ENCODE measurements at places on chromosomes 13 and 19.

GRCh38 chr19:14650161-14650560 lies 24.5 kb downstream of the ADGRE3 start:
- no peak for DNase-seq

DNA sequence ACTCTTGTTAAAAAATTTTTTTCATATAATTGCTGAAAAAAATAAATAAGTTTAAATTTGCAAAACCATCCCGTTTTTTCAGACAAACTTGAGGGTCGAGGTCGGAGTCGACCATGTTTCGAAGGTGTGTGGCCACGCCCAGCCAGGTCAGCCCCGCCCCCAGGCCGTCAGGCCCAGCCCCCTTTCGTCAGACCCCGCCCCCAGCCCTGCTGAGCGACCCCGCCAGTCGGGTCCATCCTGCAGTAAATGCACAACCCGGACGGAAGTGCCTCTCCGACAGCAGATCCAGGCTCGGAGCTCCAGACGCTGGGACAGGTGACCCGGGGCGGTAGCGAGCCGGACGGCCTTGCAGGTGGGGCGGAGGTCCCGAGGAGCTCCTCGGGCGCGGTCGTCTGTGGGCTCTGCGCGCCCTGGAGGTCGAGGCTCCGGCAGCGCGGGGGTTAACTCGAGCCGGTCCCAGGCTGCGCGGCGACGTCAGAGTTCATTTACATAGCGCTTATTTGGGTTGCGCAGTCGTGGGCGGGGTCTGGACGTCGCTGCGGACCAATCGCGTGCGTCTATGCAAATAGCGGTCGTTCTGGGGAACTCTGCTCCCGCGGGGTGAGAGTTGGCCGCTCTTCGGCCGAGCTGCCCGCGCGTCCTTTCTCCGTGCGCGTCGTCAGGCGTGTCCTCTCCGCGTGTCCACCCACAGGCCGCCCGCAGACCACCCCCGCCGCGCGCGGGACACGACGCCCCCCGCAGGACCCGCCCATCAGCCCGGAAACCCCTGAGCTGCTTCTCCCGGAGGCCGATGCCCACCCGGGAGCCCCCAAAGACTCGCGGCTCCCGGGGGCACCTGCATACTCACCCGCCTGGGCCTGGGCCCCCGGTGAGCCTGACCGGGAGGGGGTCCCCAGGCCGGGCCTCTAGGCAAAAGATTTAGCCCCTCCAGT lies at the start of gene OCEL1:
Gene OCEL1, plus strand, starts transcription at position 225 of the 932 bp plus-strand sequence. Its CDS starts 22 bp downstream, at position 247.
- peak; percentile 97 for DNase-seq

DNA sequence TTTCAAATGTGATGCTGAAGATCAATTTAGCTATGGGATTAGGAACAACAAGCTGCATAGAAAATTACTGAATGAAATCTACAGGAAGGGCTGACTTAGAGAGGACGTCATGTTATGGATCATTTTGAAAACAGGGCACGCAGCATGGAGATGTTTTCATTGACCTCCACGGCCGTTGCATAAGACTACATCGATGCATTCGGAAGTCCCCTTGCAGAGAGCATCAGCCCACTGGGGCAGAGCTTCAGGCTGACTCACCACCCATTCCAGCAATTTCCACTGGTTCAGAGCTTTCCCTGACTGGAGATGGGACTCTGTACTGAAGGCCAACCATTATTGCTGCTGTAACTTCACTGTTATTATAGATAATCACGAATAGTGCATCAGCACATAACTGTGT lies 305.3 kb downstream of the IRS2 start:
- DNase-seq, result no peak

GRCh38 chr13:47774671-47774994 lies 226.4 kb downstream of the SUCLA2 start:
- no peak for DNase-seq

GRCh38 chr19:42285541-42285941 lies 16.4 kb upstream of the PRR19 start:
- no peak for DNase-seq

- no peak for DNase-seq
Observed at GRCh38 chr19:42064432-42064831, 5.6 kb downstream of the GRIK5 start.

GRCh38 chr19:6752256-6753177 lies 13.0 kb downstream of the TRIP10 start:
- no peak for DNase-seq

- no peak for DNase-seq
Observed at GRCh38 chr19:41376241-41376997, at the start of gene TMEM91. Gene TMEM91, plus strand, starts transcription at chr19:41376533. Its CDS starts 1,777 bp downstream, at chr19:41378310.

- no peak for DNase-seq
Observed at GRCh38 chr13:32001154-32001768, 30.3 kb upstream of the FRY start.

DNA sequence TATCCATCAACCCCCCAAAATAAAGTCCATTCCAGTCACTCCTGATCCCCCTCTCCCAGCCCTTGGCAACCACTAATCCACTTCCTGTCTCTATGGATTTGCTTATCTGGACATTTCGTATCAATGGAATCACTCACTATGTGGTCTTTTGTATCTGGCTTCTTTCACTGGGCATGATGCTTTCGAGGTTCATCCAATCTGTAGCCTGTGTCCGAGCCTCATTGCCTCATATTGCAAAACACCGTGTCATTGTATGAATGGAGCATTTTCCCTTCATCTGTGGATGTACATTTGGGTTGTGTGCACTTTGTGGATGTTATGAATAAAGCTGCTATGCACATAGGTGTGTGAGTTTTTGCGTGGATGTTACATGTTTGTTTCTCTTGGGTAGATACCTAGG lies 1.4 kb upstream of the FZR1 start:
- no peak for DNase-seq

- no peak for DNase-seq
Observed at GRCh38 chr19:44553478-44554171, 24.1 kb upstream of the CEACAM20 start.

DNA sequence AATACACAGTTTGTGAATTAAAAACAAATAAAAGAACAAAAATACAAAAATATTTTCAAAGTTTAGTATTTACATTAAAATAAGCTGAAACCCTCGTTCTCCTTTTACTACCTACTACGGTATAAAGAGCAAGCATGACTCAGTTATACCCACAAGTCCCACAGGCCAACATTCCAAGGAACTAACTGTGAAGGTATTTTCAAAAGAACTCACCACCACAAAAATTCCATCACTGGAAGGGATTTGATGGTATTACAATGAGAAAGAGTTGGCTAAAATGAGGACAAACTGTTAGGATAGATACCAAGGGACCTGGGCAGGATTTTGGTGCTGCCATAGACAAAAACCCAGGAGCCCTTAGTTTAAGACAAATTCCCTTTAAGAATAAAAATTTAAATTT lies 122.7 kb downstream of the TBC1D4 start:
- no peak for DNase-seq

GRCh38 chr13:51246418-51247277 lies 24.4 kb downstream of the FAM124A start:
- no peak for DNase-seq

DNA sequence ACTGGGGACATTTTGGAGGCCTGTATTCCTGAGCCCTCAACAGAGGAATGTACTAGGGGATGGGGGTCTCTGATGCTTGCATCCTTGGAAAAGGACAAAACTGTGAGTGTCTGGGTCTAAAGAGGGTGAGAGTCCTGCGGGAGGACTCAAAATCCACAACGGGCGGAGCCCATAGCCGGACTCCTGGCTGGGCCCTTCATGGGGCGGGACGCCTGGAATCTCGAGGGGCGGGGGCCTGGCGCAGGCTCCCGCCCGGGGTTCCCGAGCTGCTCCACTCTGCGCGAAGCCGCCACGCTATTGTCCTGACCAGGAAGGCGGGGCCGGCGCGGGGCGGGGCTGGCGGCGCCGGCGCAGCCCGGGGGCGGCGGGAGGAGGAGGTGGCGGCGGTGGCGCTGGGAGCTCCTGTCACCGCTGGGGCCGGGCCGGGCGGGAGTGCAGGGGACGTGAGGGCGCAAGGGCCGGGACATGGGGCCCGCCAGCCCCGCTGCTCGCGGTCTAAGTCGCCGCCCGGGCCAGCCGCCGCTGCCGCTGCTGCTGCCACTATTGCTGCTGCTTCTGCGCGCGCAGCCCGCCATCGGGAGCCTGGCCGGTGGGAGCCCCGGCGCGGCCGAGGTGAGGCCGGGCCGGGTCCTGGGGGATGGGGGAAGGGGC lies at the start of gene APLP1:
Gene APLP1, plus strand, starts transcription at position 403 of the 651 bp plus-strand sequence. Its CDS starts 63 bp downstream, at position 466.
- peak; percentile 76 for DNase-seq

DNA sequence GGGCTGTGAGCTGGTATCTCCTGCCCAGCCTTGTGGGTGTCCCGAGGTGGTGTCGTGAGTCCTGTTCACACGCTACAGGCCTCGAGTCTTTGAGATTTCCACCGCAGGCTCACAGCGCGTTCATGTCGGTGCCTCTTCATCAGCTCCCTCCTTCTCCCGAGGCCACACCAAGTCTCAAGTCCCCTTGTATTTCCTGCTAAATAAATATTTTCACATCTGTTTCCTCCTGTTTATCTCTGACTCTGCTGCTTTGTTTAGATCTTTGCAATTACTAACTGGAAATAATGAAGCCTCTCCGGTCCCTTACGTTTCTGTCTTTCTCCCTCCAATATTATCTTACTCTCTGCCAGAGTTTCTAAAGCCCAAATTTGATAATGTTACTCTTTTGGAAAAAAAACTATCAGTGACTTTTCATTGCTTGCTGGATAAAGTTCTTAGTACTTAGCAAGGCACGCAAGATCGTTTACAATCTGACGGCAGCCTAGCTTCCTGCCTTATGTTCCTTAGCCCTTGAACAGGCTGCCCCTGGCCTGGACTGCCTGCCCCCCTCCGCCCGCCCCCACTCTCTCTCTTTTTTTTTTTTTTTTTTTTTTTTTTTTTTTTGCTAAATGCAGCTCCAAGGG lies 130.5 kb upstream of the RNF113B start:
- DNase-seq, result no peak

- DNase-seq, result no peak
Observed at GRCh38 chr13:78305171-78305570, 298.2 kb downstream of the POU4F1 start.

DNA sequence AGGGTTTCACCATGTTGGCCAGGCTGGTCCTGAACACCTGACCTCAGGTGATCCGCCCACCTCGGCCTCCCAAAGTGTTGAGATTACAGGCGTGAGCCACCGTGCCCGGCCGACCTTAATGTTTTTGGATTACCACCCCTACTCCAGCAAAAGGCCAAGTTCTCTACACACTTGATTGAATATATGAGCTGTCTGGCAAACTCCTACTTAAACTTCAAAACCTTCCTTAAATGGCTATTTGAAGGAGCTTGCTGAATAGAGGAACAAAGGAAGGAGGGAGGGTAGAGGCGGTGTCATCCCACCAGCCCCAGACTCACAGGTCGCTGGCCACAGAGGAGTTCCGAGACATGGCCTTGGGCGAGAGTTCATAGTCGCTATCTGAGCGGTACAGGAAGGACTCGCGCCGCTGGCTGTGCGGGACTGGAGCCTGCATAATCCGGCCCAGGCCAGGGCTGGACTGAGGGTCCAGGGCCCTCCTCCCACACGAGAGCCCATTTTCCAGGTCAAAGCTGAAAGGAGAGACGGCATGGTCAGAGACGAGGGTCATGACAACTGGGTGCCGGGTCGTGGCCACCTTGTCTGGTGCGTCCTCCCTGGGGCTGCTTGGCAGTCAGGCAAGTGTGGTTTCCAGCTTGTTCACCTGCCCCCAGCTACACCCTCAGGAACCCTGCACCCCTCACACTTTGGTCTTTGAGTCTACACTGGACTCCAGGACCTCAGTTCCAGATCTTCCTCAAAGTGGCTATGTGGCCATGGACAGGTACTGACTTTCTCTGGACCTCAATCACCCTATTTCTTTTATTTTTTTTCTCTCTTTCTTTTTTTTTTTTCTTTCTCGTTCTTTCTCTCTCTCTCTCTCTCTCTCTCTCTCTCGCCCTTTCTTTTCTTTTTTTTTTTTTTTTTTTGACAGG lies 4.2 kb downstream of the PDE4C start:
- no peak for DNase-seq

DNA sequence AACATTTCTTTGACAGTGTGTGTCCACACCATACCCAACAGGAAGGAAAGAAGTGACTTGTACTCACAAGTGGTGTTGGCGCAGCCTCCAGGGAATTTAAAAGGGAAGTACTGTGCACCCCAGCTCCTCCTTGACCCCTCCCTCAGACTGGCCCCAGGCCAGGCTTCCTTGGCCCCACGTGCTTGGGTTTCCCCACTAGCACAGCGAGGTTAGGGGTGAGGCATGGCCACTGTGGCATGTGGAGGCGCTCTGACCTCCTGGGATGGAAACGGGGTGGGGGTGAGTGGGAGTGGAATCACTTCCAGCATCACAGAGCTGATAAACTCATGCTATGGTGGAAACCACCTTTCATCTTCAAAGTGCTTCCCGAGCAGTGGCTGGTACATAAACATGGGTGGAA lies 168.6 kb downstream of the ZNF536 start:
- no peak for DNase-seq

DNA sequence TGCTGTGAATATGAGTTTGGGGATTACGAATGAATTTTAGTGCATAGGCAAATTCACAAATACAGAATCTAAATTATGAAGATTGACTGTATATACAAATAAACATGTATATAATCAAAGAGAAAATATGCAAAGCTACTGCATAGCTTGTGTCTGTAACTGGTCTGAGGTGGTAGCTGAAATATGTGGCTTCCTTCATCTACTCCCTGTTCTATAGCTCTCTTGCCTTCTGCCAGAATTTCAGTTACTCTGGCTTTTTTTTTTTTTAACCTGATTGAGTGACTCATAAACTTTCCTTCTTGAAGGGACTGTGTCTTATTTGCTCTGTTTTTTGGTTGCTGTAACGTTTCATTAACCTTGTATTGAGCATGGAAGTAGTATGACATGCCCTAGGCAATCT lies 26.6 kb downstream of the DNAJC3 start:
- DNase-seq, result no peak
